ENCODE measurements at places on chromosomes 16 and 17.
A peak's percentile ranks its signal among the peaks of the same experiment; 100 is the strongest.

DNA sequence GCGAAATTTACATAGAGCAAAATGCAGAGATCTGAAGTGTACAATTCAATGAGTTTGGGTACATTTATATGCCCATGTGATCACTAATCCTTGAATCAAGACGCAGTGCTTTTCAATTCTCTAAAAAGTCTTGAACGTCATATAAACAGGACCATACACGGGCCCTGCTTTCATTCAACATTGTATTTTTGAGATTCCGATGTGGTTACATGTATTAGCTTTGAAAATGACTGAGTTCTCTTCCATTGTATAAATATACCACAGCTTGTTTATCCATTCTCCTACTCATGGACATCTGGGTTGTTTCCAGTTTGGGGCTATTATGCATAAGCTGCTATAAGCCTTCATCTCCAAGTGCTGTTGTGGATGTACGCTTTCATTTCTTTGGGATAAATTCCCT is 45.5 kb downstream of the ZCCHC14 start:
- DNase-seq, result no peak

- DNase-seq, result no peak
These were observed 5.3 kb downstream of the EFNB3 start for GRCh38 chr17:7710301-7710700.

- DNase-seq, result no peak
These were observed 46.6 kb downstream of the PECAM1 start for GRCh38 chr17:64343833-64344637.

- DNase-seq, result no peak
These were observed 3.4 kb upstream of the LLGL2 start for GRCh38 chr17:75521951-75522727.

GRCh38 chr17:74994440-74994839 is 7.0 kb downstream of the CDR2L start:
- DNase-seq, result no peak

DNA sequence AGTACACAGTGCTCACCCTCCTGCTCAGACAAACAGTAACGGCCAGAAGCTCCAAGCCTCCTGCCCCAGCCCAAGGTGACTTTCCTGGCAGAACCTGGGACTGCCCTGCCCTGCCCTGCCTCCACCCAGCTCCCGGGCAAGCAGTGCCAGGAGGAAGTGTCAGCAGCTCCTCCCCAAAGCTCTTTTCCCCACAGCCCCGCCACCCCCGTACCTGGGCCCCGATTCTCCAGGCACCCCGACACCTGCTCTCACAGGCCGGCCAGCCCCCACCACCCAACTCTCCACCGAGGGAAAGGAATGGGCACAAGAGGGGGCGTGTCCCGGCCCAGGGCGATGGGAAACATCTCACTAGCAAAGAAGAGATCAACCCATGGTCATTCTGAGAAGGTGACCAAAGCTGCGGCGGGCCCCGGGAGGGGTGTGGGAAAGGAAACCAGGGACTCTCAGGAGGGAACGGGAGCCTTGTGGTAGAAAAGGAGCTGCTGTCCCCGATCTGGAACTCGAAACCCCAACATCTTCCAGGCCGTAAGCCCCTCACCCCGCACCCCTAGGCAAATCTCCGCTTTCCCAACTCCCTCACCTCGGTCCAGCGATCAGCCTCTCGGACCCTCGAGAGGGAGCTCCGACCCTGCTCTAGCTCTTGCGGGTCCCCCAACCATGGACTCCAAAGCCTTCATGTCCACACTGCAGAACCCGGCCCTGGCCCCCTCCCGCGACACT is 1.2 kb downstream of the BCAR1 start:
- DNase-seq, result no peak

DNA sequence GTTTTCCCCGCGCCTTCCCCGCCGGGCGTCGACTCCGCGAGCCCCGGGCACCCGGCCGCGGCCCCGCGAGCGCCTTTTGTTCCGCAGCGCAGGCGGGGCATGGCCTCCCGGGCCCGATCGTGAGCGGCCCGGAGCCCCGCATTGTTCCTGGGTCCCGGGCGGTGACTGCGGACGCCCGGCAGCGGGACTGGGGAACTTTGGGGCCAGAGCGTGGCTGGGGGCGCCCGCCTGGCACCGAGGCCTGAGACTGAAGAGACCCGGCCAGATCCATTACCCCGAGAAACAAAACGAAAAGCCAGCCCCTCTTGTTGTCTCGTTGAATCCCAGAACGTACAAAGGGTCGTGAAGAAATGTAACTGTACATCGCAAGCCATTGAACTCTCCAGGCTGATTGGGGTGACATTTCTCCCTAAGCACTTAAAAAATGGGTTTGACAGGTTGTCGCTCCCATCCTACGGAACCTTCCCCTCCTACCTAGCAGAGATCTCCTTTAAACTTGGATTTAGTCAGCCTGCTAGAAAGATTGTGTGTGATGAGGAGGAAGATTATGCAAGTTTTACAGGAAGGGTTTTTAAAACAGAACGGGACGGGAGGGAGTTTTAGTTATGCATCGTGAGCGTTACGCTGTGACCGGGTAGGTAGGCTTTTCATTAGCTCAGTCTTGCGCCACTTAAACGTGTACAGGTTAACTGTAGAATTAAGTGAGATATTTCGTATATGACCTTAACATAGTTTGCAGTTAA is 825 bp downstream of the METTL9 start:
- DNase-seq, result no peak

- DNase-seq, result no peak
These were observed 122.5 kb upstream of the CACNG5 start for GRCh38 chr17:66712453-66712852.

GRCh38 chr17:66526827-66527226 is 224.4 kb downstream of the PRKCA start:
- DNase-seq, result peak; percentile 95

DNA sequence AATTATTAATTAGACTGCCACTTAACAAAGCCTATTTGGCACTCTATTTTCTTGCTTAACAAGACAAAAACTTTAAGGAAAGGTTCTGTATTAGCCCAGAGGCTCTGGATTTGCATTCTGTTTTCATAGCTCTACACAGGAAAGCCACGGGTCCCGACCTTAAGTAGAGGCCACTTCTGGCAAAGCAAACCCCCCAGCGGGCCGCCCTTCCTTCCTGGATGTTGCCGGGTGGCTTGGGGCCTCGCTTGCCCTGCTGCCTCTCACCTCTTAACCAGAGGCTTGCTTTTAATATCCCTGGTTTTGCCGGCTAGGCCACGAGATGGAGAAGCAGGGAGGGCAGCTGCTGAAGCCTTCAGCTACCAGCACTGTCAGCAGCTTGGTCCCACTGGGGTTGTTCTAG is 4.4 kb downstream of the RTN4RL1 start:
- no peak for DNase-seq

DNA sequence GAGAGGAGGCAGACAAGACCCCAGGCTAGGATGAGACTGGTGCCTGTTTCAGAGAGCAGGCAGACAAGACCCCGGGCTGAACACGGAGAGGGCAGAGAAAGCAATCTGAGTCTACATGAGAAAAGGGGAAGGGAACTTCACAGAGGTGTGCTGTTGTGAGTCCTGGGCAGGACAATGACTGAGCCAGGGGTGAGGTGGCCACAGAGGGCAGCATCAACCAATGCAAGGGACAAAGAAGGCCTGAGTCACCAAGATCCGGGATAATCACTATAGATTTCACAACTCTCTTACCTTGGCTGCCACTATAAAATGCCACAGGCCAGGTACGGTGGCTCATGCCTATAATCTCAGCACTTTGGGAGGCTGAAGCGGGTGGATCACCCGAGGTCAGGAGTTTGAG is 89.0 kb downstream of the SLC39A11 start:
- no peak for DNase-seq

DNA sequence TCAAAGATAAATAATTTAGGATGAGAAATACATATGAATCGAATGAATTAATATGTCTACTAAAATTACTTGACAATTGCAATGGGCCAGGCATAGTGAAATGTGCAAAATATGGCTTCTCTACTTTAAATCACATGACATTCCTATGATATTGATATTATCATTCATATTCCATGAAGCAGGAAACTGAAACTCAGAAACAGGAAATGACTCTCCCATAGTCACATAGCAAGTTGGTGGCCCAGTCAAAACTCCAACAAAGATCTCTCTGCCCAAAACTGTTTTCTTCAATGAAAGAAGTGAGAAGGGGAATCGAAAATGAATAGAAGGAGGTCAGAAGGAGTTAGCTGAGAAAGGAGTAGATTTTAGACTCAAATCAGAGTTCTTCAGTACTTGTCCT is 272.2 kb downstream of the CDH8 start:
- no peak for DNase-seq

DNA sequence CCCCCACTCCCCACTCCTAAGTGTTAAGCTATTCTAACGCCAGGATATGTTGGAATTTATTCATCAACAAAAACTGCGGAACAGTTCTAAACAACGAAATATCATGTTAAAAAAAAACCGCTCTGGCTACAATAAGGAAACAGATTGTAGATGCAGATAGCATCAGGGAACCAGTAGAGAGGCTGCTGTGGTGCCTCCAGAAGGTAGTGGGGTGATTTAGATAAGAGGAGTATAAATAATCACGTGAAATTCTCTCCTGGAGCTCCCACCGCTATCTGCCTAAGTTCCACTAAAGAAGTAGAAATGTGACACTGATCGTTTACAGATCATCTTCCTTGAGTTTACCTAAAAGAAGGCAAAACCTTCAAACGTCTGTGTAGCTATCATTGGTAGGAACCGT is 8.0 kb downstream of the AHSP start:
- DNase-seq, result peak; percentile 79

DNA sequence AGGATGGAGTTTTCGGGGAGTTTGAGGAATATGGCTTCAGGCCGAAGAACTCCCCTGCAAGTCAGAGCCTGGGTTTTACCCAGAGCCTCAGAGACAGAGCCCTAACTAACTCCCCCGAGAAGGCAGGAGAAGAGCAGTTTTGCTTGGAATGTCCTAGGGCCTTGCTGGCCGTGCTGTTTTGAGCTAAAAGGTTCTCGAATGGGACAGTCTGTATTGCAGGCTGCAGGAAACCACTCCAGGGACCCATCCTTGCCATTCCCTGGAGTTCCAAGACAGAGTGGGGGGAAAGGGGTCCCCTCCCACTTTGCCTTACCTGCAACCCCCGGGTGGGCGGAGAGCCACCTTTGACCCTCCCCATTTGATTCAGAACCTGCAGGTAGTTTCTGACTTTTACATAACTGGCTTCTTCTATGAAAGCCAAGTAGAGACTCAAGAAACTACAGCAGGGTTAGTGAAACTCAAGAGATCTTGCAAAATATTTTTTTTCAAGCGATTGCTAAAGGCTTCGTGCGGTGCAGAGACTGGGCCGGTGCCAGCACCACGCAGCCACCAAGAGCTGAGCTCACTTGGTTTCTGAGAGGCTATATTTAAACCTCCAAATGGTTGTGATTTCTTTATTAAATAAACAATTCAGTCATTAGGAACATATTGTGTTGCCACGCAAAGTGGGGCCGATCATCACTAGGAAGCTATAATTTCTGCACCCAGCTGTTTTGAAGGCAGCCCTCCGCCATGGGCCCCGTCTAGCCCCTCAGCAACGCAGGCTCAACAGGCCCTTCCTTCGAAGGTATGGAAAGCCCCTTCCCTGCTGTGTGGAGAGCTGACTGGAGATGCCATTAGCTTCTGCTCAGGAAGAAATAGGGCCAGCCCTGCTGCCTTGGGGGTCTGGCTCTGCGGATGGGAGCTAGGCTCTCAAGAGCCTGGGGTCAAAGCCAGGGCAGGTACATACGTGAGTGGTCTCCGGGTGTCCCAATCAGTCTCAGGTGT is 223.0 kb downstream of the NTN1 start:
- DNase-seq, result no peak

- DNase-seq, result no peak
These were observed 293.8 kb downstream of the ABCC12 start for GRCh38 chr16:47861999-47862398.

GRCh38 chr16:11686713-11687380 is 18.6 kb downstream of the SNN start:
- DNase-seq, result no peak

DNA sequence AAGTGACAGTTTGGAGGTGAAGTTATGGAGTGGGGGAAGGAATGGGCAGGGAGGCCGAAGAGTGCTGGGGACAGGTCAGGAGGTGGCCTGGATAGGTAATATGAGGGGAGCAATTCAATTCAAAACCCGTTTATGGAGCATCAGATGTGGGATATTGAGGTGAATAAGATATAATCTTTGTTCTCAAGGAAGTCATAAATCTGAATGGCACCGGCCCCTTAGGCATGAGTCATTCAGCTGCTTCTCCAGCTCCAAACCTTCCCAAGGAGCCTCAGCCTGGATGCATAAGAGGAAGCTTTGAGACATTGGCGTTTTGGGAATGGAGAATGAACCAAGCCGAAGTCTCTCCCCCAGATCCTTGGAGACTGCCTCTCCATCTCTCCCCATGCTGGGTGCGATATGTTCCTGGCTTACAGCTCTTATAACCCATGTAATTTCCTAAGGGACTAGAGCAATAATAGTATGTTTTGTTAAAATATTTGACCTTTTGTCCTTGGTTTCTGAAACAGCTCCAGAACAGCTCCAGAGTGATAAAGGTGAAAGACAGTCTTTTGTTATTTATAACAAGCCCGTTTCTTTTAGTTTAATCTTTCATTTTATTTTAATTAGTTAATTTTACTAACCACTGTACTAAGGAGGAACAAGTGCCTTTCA is 1.7 kb downstream of the TUBG2 start:
- DNase-seq, result no peak

- DNase-seq, result no peak
These were observed 1.5 kb upstream of the MAPK7 start for GRCh38 chr17:19376811-19377210.

GRCh38 chr17:31787857-31788570 is 71.0 kb downstream of the COPRS start:
- DNase-seq, result no peak

DNA sequence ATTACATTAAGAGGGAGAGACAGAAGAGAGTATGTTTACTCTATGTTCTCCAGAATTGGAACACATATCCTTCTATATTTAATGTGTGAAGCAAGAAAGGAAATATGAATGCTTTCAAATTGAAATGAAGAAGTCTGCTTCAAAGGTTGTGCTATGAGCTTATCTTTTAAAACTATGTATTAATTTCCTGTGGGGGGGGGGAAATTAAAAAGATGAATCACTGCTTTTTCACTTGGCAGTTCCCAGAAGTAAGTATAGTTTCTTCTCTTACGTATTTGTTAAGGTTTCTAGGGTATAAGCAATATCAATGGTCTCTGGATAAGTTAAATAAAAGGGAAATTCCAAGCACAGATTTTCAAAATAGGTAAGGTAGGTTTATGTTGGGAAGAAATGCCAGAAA is 7.0 kb downstream of the TERF2 start:
- no peak for DNase-seq

- no peak for DNase-seq
These were observed 21.1 kb downstream of the CDR2 start for GRCh38 chr16:22353191-22353919.

- no peak for DNase-seq
These were observed 1.4 kb downstream of the SHISA6 start for GRCh38 chr17:11242411-11242810.

- DNase-seq, result no peak
These were observed 172.5 kb downstream of the ZFHX3 start for GRCh38 chr16:72875291-72876031.

- DNase-seq, result peak; percentile 18
These were observed 1.2 kb downstream of the SIAH1 start for GRCh38 chr16:48383877-48384519.

GRCh38 chr16:12815361-12815760 is 11.7 kb upstream of the CPPED1 start:
- DNase-seq, result no peak

GRCh38 chr16:57283214-57283958 is 1.1 kb downstream of the PLLP start:
- DNase-seq, result no peak

Data from Jurkat, Clone E6-1 (cell line).